Cortex of kidney (tissue), 1 donor: ENCODE measurements at places on chromosomes 3 and 15.

- no peak for DNase-seq
Observed at GRCh38 chr3:120838441-120839091, 69.4 kb upstream of the STXBP5L start.

- DNase-seq = no peak
Observed at GRCh38 chr3:55585856-55586255, 98.8 kb upstream of the WNT5A start.

DNA sequence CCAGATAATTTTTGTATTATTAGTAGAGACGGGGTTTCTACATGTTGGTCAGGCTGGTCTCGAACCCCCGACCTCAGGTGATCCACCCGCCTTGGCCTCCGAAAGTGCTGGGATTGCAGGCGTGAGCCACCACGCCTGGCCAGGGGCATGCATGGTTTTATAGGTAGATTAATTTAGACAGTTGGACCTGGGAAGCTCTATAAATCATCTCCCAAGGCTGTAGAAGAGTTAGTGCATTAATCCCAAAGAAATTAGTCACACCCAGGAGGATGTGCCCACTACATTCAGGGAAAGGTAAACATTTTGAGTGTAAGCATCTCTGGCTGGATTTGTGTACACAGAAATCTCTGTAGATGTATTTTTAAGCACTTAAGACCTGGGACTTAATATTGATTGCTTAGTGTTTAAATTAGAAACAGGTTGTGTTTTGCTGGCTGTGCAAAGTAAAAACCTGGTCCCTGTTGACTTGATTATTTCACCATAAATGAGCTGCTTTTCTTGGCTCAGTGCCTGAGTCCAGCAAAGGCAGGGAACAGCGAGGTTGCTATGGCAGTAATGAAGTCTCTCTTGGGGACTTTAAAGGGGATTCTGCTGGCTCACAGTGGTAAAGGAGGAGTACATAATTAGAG lies 19.2 kb downstream of the EXOSC7 start:
- no peak for DNase-seq

DNA sequence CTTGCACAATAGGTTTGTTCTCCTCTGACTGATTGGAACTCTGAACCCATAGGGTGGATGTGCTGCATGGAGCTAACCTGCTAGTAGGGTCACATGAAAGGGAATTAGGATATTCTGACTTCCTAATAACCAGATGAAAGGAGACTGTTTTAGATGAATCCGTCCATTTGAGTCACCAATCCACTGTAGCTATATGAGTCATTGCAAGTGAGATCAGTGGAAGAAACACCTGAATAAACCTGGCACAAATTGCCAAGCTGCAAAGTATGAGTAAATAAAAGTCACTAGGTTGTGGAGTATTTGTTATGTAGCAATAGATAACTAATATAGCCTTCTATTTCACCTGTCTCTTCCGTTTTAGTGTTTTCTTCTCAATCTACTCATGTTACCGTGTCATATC lies 584.4 kb downstream of the PDCD6IP start:
- no peak for DNase-seq

GRCh38 chr3:139129892-139130291 lies 85.2 kb upstream of the PRR23C start:
- no peak for DNase-seq

DNA sequence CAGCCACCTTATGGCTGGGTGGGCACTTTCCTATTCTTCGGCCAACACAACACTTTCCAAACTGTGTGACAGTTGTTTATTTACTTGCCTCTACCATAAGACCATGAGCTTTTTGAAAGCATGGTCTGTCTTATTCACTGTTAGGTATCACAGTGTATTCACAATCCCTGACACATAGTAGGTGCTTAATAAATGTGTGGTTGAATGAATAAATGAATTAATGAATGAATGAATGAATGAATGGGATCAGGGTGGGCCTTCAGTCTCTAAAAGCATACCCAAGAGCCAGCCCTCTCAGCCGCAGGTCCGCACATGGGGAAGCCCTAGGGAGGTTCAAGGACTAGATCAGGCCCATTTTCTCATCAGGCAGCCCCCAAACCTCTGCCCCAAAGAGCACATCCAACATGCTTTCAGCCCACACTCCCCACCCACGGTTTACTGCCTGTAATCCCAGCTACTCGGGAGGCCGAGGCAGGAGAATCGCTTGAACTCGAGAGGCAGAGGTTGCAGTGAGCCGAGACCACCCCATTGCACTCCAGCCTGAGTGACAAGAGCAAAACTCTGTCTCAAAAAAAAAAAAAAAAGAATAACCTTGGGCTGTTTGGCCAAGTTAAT lies 95.9 kb downstream of the LIPC start:
- DNase-seq = no peak

DNA sequence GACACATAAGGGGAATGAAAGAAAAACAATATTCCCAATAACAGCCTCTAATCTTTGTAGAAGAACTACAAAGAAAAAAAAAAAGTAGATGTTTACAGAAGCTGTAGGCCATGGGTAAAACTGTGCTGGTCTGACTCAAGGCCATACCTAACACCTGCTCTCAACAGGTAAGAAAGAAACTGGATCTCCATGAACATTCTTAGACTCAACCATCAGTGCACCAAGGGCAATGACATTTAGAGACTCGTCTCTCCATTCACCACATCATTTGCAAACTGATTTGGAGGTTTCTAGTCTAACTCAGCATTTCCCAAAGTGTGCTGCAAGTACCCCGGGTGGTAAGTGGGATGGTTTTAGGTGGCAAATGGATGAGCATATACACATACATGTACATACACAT lies 164.2 kb downstream of the FOXP1 start:
- no peak for DNase-seq

DNA sequence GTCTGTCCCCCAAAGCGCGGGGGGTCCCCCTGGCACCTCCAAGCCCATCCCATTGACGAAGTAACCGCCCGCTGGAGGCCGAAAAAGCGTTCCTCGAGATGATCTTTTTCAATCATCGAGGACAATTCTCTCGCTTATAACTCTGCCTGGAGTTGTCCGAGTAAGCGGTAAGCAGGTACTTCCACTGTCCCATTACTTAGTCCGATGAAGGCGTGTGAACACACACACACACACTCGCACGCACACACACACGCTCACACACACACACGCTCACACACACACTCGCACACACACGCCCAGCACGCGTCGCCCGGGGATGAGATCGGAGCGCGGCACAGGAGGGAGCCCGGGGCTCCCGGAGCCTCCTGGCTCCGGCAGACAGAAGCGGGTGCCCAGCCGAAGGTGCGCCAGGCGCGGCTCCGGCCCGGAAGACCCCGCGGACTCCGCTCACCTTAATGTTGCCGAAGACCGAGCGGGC lies 430 bp downstream of the SLCO2A1 start:
- DNase-seq = no peak

- no peak for DNase-seq
Observed at GRCh38 chr15:86916671-86917360, 837.1 kb downstream of the AGBL1 start.

DNA sequence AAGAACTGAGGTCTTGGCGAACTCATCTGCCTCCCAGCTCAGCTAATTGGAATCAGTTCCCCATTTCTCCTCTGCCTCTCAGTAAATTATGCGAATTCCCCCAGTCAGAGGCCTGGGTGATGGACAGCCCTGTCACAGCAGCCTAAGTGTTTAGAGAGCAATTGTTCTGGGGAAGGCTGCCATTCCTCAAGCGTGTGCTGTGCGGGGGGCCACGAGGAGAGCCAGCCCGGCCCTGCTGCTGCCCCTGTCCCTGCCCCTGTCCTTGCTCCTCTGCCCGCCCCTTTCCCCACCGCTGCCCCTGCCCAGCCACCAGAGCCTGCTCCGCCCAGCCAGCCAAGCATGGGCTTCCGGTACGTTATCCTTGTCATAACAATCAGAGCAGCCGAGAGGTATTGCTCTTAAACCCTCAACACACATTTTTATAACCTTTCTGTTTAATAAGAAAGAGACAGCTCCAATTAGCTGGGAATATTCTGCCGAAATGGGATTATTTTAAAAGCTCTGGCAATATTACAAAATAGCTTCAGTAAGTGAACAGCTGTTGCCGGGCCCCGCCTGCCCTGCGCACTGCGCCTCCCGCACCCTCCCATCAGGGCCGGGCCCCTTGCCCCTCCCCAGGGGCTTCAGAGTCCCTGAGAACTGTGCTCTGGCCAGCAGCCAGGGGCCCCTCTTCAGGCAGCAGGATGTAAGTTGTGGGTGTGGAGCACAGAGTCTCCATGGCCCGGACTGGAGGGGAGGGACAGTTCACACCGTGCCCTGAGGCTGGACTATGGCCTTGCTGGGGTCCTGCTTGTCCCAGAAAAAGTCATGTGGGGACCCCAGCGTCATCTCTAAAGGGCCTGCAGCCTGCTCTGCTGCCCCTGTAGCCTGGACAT lies 12.4 kb upstream of the CACNA2D2 start:
- DNase-seq = no peak

GRCh38 chr3:159922861-159923312 lies 65.7 kb upstream of the IL12A start:
- DNase-seq = no peak

GRCh38 chr3:134378384-134378783 lies 4.1 kb upstream of the AMOTL2 start:
- no peak for DNase-seq

- no peak for DNase-seq
Observed at GRCh38 chr3:154430014-154430413, at the start of gene GPR149. Gene GPR149, minus strand, starts transcription at chr3:154430190. Its CDS starts 575 bp downstream, at chr3:154429615.

DNA sequence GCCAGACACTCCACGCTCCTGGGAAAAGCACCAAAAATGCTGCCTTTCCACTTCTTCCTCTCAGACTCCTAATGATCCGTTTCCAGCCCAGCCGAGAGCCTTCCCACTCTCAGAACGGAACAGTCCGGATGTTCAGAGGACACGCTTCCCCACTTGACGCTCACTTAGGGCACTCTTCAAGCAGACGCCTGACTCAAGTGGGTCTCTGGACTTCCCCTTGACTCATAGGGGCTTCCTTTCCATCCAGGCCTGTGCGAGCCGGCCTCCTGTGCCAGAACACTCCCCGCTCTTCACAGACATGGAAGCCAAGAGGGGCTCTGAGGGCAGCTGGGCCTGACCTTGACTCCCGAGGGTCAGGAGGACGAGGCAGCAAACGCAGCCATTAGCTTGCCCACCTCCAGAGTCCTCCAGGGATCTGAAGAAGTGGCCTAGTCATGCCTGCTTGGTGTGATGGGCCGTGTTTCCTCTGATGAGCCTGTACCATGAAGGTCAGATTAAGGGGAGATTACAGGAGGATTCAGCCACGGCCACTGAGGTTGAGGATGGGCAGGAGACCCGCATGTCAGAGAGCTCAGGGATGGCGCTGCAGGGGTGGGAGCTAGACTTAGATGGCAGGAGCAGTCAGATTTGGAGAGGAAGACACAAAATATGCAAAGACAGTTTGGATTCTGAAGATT lies 114.7 kb upstream of the TLE3 start:
- no peak for DNase-seq

DNA sequence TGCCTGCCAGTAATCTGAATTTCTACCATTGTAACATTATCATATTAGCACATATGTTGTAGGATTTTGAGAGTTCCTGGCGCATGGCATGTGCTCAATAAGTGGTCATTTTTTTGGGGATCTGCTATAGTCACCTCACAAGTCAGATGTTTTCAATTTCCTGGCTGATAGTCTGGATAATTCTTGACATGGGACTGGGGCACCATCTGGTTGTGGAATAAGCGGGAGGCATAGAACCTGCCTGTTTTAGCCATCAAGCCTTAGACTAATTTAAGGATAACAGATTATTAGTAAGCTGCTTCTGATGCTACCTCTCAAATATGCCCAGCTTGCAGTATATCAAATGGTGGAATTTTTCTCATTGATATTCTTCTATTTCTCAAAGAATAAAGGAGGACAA lies 39.1 kb downstream of the GASK1A start:
- no peak for DNase-seq

GRCh38 chr15:71610728-71611552 lies 199.4 kb upstream of the NR2E3 start:
- no peak for DNase-seq

GRCh38 chr3:119405315-119405714 lies 58.1 kb downstream of the TMEM39A start:
- DNase-seq = no peak

DNA sequence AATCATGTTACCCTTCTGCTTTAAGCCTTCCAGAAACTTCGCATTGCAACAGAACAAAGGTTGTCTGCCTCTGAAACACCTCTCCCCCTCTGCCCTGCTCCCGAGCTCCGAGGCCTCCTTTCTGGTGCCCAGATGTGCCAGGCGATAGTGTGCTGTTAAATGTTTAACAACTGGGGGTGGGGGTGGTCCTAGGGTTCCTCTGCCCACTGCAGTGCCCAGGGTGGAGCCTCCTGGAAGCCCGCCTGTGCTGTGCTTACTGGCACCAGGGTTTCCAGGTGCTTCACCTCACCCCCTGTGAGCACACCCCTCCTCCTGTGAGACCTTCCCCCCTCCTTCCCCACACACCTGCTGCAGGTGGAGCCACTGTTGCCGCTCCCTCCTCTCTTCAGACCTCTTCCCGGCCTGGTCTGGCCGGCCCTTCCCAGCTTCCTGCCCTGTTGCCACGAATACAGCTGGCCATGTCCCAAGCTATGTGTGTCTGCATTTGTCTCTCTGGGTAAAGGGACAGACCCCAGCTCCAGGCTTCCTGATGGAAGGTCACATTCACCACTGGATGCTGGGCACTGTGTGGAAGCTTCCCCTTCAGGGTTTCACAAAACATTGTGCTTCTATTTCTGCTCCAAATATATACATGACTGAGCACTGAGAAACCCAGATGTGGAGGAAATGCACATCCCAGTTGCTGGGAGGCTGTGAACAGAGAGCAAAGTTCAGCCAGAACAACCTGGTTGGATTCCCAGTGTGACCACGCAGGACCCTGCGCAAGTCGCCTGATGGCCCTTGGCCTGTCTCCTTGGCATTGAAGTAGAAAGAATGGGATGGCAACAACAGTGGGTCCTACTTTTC lies 37.2 kb downstream of the MGLL start:
- no peak for DNase-seq

DNA sequence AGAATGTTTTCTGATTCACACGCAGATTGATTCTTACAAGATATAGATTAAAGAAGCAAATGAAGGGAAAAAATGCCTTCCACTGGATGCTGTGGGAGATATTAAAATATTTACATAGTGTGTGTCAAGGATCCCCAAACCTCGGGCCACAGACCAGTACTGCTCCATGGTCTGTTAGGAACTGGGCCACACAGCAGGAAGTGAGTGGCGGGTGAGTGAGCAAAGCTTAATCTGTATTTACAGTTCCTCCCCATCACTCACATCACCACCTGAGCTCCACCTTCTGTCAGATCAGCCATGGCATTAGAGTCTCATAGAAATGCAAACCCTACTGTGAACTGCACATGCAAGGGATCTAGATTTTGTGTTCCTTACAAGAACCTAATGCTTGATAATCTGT lies 552.6 kb upstream of the GOLIM4 start:
- DNase-seq = no peak

GRCh38 chr3:47586746-47587145 lies 8.1 kb upstream of the CSPG5 start:
- no peak for DNase-seq

- no peak for DNase-seq
Observed at GRCh38 chr3:195453236-195453635, 10.4 kb upstream of the ACAP2 start.

- no peak for DNase-seq
Observed at GRCh38 chr15:61820951-61821350, 239.3 kb downstream of the VPS13C start.
